Activated CD4-positive, alpha-beta T cell treated with anti-CD3 and anti-CD28 coated beads for 1 hour (primary cell): ENCODE measurements at places on chromosomes 7 and 10.

DNA sequence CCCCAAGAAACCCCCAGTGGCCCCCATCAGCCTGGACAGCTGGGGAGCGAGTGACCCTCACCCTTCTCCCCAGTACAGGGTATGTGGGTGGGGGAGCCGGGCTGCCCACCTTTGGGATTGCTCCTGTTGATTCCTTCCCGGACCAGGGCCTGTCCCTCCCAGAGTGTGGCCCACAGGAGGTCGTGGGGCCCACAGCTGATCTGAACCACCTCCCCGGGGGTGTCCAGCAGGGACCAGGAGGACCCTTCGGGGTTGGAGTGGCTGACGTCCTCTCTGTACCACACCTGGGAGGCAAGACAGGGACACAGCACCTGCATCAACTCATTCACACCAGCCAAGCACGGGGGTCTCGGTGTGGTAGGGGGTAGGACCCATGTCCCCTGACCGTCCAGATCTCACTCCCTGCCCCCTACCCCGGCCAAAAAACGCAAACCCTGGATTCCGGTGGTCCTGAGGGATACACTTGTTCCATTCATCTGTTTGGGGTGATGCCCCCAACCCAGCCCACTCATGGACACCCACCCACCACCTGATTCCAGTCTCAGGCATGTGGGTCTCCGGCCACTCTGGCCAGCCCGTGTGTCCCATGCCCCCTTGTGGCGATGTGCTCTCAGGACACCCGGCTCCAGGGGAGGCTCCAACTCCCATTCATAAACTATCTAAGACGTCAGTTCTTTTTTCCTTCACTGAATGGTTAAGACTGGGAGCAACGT is 10.9 kb downstream of the TECPR1 start:
- no peak for DNase-seq

DNA sequence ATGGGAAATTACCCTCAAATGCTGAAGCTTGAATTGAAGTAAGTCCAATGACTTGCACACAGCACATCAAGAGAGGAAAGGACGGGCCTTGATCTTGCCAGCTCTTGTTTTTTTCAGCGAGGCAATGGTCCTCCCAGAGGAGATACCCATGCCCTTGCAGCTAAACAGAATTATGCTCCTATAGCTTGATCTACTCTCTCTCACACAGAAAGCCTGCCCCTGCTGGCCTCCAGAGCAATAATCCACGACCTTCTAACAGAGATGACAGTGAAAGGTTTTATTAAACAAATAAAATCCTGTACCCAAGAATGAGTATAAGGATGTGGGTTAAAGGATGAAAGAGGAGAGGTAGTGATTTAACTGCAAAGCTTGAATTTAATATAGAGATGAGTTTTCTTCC is 268.0 kb downstream of the ADRA2A start:
- no peak for DNase-seq

DNA sequence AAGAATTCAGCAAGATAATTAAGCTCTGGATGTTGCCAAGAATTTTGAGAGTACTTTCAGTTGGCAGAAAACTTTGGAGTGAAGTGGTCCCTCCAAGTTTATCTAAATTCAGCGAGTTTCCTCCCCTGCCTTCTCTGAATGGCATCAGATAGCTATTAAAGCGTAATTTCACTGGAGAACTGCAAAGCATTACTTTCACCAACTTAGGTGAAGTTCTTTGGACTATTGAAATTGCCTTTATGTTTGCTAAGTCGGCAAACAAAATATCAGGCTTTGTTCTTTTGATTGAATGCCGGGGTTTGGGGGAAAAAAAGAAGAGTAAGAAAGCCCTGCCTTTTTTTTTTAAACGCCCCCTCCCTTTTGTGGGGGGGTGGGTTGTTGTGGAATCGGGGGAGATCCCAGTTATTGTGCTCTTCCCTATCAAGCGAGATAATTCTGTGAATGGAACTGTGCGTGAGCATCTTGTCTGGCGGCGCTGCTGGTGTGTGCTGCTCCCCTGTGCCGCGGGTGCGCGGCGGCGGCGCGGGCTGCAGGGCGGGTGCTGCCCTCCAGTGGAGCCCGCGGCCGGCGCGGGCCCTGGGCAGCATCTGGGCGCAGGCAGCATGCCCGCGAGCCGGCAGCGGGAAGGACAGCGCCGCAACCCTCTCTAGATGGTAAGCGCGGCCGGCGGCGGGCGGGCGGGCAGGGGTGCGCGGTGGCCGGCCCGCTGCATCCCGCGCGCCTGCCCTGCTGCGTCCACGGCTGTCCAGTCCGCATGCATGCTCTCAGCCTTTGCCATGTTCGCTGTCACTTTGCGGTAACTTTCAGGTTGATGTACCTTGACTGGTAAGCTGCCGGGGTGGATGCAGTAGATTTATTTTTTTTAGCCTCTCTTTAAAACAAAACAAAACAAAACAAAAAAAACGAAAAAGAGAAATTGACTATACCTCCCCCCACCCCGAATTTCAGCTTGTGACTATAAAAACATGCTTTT is 176.5 kb downstream of the TCF7L2 start:
- DNase-seq = no peak

DNA sequence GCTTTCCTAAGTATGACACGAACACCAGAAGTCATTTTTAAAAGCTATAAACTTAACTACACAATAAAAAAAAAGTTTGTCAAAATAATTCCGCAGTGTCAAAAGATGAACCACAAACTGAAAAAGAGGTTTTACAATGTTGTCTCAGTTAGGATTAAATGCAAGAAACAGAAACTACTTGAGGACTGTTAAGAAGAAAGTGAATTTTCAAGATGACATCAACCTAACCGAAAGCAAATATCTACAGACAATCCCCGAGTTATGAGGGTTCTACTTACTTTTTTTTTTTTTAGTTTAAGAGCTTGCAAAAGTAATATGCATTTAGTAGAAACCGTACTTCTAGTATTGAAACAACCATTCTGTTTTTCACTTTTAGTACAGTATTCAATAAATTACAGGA is 62.3 kb downstream of the TFPI2 start:
- no peak for DNase-seq

- DNase-seq = no peak
These were observed 123.8 kb downstream of the ADARB2 start for GRCh38 chr10:1613511-1613910.

GRCh38 chr10:116271593-116272439 is 1.2 kb downstream of the GFRA1 start:
- DNase-seq = no peak

DNA sequence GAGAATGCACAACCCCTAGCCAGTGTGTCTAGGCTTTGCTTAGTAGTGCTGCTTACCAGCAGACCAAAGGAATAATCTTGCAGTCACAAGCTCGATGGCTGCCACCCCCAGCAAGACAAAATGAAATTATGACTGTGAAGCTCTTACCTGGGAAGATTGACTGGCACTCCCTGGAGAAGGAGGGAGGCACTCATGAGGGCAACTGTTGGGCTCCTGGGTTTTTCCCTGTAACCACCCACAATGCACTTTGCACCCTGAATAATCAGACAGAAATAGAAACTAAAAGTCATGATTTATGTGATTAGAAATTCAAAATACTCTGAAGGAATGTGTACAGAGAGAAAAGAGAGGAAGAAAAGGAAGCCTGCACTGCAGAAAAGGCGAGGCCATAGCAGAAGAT is 144.3 kb upstream of the DGKB start:
- no peak for DNase-seq
